Stimulated activated CD8-positive, alpha-beta memory T cell treated with anti-CD3 and anti-CD28 coated beads, Interleukin-4, amount 100 ng/mL, for 48 hours (primary cell): ENCODE measurements at places on chromosomes 3 and 15.

- no peak for DNase-seq
Observed at GRCh38 chr3:43366885-43367284, 80.5 kb downstream of the SNRK start.

DNA sequence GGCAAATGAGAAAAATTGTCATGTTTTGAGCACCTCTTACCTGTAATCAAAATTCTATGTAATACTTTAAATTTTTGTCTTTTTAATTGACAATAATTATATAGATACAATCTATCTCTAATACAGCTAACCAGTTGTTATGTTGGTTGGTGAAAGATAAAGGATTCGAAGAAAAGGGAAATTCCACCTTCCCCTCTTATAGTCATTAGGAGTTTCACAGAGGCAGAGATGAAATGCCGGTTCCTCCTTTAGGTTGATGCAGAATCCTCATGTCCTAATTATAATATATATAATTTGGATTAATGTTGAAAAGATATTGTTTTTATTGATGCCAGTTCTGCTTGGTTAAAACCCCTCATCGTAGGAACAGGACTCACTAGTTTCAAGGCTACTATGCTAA lies 67.1 kb downstream of the LRCH3 start:
- DNase-seq, result no peak

DNA sequence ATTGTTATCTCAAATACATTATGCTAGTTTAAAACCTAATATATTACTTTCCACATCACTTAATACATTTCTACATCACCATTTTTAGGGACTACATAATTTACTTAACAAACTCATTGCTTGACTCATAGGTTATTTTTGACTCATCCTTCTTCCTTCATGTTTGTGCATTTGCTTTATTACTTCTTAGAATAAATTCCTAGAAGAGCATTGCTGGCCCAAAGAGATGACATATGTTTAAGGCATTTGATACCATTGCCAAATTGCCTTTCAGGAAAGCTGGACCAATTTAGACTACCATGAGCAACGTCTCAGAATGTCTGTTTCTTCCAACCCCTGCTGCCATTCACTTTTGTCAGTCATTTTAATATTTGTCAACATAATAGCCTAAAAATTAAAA lies 905.8 kb downstream of the IGSF11 start:
- no peak for DNase-seq

GRCh38 chr3:146550743-146551510 lies 6.5 kb upstream of the PLSCR1 start:
- no peak for DNase-seq

DNA sequence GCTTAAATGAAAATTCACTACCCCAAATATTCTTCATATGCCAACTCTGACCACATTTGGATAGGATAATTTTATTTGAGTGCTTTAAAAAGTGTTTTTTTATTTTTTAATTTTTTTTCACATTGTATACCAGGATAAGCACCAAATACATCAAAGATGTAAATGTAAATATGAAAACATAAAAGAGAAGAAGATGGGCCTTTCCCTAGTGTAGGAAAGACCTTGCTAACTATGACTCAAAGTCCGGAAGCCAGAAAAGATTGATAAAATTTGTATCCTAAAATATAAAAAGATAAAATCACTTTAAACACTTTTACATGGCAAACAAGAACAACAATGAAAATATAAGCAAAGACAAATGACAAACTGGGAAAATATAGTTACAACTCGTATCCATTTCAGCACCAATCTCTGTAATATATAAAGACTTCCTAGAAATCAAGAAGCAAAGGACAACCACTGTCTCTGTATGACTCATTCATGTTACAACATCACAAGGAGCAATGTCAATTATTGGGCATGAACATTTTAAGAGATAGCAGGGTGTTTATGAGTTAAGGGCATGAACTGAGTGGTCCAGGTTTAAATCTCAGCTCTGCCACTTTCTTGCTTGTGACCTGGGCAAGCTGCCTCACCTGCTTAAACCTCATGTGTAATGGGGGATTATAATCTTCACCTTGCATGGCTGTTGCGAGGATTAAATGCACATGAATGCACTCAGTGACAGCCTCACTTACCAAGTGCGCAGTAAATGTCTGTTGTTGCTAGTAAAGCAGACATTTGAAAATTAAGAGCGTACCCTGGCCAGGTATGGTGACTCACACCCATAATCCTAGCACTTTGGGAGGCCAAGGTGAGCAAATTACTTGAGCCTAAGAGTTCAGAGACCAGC lies 25.3 kb upstream of the ARHGEF3 start:
- DNase-seq, result no peak

GRCh38 chr3:64686446-64686908 lies 1.3 kb downstream of the ADAMTS9 start:
- no peak for DNase-seq

GRCh38 chr3:157868196-157868595 lies 238.0 kb downstream of the SHOX2 start:
- no peak for DNase-seq

GRCh38 chr3:29363110-29363509 lies 82.2 kb downstream of the RBMS3 start:
- no peak for DNase-seq

DNA sequence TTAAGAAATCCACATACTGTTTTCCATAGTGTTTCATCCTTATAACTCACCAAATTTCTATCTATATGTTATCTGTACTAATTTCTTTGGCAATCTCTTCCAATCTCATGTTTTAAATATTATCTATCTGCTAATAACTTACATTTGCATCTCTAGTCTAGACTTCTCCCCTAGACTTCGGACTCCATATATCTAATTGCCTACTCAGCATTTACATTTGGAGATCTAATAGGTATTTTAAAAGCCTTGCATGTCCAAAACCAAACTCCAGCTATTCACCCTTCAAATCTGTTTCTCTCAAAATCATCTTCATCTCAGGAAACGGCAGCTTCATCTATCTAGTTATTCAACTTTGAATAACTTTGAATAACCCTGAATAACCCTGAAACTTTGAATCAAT lies 35.3 kb downstream of the ZNF385D start:
- no peak for DNase-seq

GRCh38 chr3:134028486-134029255 lies 1.1 kb downstream of the SLCO2A1 start:
- no peak for DNase-seq

- DNase-seq, result no peak
Observed at GRCh38 chr3:25009665-25010064, 418.4 kb upstream of the RARB start.

- DNase-seq, result no peak
Observed at GRCh38 chr3:101720851-101721840, 3.3 kb upstream of the CEP97 start.

GRCh38 chr3:154132777-154133375 lies 11.7 kb downstream of the ARHGEF26 start:
- DNase-seq, result no peak

- no peak for DNase-seq
Observed at GRCh38 chr15:89150287-89150686, 62.0 kb downstream of the ABHD2 start.

GRCh38 chr3:60708191-60708975 lies 542.9 kb downstream of the FHIT start:
- no peak for DNase-seq

GRCh38 chr3:177440456-177441104 lies 243.3 kb upstream of the TBL1XR1 start:
- no peak for DNase-seq

- DNase-seq, result no peak
Observed at GRCh38 chr3:125229707-125230106, 17.2 kb upstream of the SLC12A8 start.

GRCh38 chr15:99102332-99103235 lies 2.3 kb upstream of the SYNM start:
- no peak for DNase-seq

DNA sequence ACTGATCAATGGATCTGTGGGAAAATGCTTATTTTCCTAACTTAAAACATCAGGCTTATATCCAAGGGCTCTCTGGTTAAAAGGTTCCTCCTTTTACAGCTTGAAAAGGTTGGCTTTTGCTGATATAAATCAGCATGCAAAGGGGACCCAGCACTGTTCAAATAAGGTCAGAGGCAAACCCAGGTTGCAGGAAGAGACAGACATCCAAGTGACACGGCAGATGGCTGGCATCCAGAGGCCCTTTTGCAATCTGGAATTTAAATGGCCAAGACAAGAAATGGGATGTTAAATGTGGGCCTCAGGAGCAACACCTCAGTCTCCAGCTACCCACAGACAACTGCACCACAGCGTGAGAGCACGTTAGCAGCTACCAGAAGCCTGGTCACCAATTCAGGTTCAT lies 6.3 kb downstream of the SH3BP5 start:
- no peak for DNase-seq

DNA sequence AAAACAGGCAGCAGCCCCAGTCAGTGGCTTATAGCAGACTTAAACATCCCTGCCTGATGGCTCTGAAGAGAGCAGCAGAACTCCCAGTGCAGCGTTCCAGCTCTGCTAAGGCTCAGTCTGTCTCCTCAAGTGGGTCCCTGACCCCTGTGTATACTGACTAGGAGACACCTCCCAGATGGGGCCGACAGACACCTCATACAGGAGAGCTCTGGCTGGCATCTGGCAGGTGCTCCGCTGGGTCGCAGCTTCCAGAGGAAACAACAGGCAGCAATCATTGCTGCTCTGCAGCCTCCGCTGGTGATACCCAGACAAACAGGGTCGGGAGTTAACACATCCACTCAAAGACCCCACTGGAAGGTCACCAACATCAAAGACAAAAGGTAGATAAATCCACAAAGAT lies 93.5 kb downstream of the RFX7 start:
- DNase-seq, result no peak

DNA sequence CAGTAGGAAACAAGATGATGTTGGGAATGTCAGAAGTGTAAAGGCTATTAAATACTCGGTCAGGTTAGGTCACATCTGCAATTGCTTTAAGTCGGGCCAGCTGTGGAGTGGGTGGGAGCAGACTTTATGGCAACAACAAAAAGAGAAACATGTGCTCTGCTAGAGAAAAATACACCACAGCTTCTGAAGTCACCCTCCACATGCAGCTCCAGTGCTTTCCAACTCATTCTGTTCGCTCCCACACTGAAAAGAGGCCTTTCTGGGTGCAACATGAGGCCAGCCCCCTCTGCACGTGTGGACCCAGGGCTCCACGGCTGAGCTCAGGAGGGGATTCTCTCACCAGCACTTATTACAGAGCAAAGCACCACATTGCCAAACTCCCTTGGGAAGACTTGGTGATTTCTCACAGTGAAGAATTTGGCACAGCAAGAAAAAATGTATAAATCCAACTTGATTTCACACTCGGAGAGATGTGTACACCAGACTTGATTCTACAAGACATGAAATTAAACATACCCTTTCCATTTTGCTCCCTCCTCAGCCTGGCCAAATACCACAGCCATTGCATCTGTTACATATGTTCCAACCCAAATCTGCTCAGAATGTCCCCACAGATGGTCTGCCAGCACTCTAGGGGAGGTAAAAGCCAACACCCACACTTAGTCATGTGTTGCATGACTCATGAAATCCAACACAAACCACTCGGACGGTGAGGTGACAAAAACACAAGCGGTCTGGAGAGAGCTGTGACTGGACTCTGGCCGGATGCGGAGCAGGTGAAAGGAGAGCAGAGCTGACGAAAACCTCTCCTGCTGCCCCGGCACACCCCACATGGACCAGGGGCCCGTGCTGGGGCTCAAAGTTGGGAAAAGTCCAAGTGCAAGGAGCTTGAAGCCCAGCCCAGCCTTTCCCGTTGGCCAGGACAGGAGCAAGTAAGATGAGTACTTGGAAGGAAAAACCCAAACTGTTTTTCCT lies 74.6 kb downstream of the ITGB5 start:
- no peak for DNase-seq

DNA sequence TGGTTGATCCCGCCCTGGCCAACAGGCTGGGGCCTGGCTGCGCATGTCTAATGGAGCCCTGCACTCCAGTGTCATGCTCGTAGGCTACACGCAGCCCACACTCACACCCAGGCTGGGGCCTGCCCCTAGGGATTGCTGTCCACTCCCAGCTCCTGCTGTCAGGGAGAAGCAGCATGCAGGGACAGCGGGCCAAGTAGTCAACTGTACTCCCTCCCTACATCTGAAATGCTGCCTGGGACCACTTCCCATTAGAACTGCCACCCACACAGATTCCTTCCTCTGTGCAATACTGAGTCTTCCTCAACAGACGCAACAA lies 16.1 kb downstream of the ALS2CL start:
- DNase-seq, result no peak

DNA sequence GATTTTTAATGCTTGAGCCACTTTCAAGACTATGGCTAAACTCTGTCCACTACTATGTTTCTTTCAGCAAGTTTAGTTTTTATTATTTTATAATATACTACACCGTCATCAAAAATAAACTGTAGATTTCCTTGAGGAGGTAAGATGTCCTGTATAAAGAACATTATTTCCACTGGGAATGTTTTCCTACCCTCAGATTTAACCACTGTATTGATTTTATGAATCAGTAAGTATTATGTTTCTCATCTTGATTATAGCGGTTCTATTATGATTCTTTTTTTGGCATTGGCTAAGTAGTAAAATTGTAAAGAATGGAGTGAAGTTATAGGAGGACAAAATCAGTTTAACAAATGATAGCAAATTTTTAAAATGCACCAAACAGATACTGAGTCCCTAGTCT lies 44.4 kb downstream of the ADAM10 start:
- no peak for DNase-seq

- no peak for DNase-seq
Observed at GRCh38 chr15:92809880-92810361, 90.2 kb upstream of the CHD2 start.

- DNase-seq, result no peak
Observed at GRCh38 chr3:39148435-39149058, 4.8 kb downstream of the CSRNP1 start.

- DNase-seq, result no peak
Observed at GRCh38 chr3:97991293-97991682, 19.1 kb upstream of the RIOX2 start.

GRCh38 chr3:13308380-13308801 lies 111.7 kb downstream of the NUP210 start:
- peak; percentile 34 for DNase-seq

- DNase-seq, result no peak
Observed at GRCh38 chr15:70093481-70094319, 4.0 kb downstream of the TLE3 start.

GRCh38 chr3:171718493-171719185 lies 91.6 kb downstream of the PLD1 start:
- DNase-seq, result no peak
